ENCODE measurements at places on chromosomes 12 and 14.

- no peak for DNase-seq
Measured at GRCh38 chr12:129790331-129790730, 113.5 kb downstream of the TMEM132D start.

GRCh38 chr12:117968151-117968789, 520 bp downstream of the KSR2 start:
- DNase-seq, result no peak

- no peak for DNase-seq
Measured at GRCh38 chr14:34212172-34212929, 249.7 kb downstream of the SPTSSA start.

DNA sequence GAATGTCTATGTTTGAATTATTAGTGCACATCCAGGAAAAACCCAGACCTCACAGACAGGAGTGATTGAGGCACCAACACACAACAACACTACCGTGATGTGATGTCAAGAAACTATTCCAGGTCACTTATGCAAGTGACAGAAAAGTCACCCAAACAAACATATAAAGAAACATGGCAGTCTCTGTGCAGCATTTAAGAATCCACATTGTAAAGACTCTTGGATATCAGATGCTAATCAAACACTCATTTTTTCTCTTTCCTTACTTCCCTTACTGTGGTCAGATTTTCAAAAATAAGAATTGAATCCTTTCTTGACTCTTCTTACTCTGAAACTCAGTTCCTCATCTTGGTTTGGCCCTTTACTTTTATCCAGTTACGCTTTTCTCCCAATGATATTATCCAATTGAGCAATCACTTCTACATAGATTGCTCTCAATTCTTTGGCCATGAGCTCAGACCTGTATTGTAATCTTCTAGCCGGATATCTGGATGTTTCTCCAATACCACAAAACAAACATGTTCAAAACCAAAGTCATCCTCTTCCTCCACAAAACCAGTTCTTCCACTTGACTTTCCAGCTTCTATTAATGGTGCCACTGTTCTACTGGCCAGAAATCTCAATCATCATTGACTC, 115.4 kb downstream of the DUSP6 start:
- no peak for DNase-seq

DNA sequence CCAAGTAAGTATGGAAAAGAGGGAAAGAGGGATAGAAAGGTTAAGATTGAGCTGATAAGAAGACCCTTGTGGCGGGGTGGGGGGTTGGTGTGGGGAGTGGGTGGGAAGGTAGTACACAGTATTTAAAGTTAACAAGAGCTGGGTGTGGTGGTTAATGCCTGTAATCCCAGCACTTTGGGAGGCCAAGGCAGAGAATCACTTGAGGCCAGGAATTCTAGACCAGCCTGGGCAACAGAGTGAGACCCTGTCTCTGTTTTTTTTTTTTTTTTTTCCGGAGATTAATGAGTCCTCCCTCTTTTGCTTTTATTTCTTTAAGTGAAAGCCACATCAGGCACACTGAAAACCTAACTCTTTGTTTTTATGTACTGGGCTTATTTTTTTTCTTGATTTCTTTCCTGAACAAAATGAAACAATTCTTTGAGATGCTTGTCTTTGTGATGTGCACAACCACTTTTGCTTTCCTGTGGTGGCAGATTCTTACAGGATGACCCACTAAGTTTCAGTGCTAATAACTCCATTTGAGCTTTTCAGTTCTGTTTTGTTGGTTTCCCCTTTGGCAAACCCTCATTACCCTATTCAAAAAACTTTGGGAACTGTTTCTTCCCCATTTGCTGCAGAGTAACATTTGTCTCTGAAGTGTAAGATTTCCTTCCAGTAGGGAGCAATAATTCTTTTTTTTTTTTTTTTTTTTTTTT, 54.8 kb downstream of the WNK1 start:
- DNase-seq, result no peak

DNA sequence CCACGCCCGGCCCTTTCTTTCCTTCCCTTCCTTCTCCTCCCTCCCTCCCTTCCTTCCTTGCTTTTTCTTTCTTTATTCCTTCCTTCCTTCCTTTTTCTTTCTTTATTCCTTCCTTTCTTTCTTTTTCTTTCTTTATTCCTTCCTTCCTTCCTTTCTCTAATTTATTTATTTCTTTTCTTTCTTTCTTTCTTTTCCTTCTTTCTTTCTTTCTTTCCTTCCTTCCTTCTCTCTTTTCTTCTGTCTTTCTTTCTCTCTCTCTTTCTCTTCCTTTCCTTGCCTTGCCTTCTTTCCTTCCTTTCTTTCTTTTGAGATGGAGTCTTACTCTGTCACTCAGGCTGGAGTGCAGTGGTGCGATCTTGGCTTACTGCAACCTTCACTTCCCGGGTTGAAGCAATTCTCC, 15.9 kb downstream of the CCDC177 start:
- no peak for DNase-seq

Measured in tongue (tissue), 3 donors.